ENCODE measurements at places on chromosomes 12 and 14. TPM values are rescaled to one million over a fixed set of nuclear protein-coding genes. Genes with fewer than 3 reads are reported as not detected.
A peak's percentile ranks its signal among the peaks of the same experiment; 100 is the strongest.

HOXC9 gene
- total RNA-seq, result 5.2 TPM

SLC5A8 gene
- not detected for total RNA-seq

GRCh38 chr14:104116756-104117340 is 21.5 kb upstream of the KIF26A start:
- no peaks in the 10 kb centered on the region for H3K4me1 ChIP-seq
- peak overlapping the region; percentile 71 for H3K4me3 ChIP-seq
- H3K27ac ChIP-seq, result no peak overlapping the region
- peaks cover 17% of the 10 kb centered on the region for H3K27me3 ChIP-seq

DNA sequence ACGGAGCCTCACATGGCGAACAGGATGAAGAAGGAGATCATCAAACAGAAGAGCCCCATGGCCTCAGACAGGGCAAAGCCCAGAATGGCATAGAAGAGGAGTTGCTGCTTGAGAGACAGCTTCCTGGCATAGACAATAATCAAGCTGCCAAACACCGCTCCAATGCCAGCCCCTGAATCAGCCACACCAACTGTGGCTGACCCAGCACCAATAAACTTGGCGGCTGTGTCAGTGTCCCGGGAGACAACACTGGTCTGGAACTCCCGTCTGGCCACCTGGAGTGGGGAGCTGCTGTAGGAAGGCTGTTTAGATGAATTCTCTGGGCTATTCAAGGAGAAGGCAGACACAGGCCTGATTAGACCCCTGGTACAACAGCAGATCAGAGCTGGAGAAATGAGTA is 100.1 kb downstream of the HEATR5A start:
- DNase-seq, result no peak
- H3K4me3 ChIP-seq, result no peak overlapping the region
- no peaks in the 10 kb centered on the region for H3K27me3 ChIP-seq
- no peaks in the 10 kb centered on the region for H3K4me1 ChIP-seq
- no peak overlapping the region for H3K27ac ChIP-seq

GRCh38 chr12:89827592-89827991 is 119.0 kb upstream of the ATP2B1 start:
- no peak for DNase-seq
- no peak overlapping the region for H3K27ac ChIP-seq
- no peak overlapping the region for H3K4me3 ChIP-seq
- peaks cover 6% of the 10 kb centered on the region for H3K4me1 ChIP-seq
- H3K36me3 ChIP-seq, result no peaks in the 10 kb centered on the region

All from MCF 10A (cell line).